ENCODE measurements at places on chromosomes 3 and 15.

DNA sequence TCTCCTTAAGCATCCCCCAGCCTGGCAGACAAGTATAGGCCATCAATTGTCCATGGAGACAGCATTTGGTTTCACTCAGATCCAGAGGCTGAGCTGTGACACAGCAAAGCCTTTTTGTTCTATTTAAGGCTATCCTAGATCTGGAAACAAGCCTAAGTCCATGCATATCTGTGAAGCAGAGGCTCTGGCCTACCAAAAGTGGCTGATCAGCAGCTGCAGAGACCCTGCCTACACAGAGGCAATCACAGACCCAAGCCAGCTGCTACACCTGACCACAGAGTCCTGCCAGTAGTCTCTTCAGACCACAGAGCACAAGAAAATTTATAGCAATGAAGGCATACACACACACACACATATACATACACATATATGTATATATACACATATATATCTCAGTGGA is 501.7 kb upstream of the ARPP21 start:
- no peak for DNase-seq

GRCh38 chr15:99976811-99977271 is 243.6 kb upstream of the LYSMD4 start:
- no peak for DNase-seq

GRCh38 chr3:194050782-194051320 is 85.1 kb upstream of the HES1 start:
- DNase-seq = no peak

DNA sequence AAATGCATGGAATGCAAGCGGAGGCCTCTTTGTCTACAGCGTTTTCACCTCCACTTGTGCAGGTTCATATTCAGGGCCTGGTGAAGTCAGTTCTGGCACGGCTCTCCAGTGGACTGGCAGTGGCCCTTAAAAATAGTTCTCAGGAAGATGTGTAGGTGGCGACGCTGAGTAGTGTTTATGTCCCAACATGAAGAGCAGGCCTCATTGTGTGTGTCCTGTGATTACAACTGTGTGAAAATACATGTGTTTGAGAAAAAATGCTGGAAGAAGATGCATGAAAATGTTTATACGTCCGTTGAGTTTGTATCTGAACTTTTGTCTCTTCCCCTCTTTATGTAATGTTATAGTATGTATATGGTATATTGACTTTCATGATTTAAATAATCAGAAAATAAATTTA is 7.2 kb downstream of the LIPC start:
- DNase-seq = peak; percentile 70

DNA sequence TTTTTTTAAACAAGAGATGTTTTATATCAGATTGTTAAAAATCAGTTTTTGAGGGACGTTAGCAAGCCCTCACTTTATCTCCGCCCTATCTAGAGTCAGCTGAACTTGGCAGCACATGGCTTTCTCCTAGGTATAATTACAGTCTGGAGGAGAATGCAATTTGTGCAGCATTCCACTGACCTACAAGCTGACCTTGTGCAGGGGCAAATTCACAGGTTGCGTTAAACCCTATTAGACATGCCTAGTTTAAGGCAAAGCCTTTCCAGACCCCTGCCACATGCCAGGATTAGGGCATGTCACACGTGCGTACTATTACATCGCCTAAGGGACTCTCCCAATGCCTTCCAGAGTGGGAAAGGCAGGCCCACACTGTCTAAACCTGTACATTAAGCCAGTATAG is 224.0 kb downstream of the GREM1 start:
- DNase-seq = no peak

DNA sequence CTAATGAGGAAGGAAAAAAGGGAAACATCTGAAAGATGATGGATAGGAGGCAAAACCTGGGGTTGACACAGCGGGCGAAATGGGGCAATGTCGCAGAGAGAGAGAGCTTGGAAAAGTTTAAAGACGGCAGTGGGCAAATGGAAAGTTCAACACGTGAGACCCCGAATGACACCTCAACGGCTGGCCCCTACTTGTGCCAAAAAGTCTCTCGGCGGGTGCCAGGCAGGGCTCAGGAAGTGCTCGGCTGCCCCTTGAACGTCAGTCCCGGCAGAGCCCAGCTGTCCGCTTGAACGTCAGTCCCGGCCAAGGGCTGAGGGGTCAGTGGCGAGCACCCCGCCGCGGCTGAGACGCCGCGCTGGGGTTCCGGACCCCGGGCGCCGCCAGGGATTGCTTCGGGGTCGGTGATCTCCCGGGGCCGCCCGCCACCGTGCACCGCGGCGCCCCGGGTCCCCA is 658 bp downstream of the EOGT start:
- peak; percentile 61 for DNase-seq

DNA sequence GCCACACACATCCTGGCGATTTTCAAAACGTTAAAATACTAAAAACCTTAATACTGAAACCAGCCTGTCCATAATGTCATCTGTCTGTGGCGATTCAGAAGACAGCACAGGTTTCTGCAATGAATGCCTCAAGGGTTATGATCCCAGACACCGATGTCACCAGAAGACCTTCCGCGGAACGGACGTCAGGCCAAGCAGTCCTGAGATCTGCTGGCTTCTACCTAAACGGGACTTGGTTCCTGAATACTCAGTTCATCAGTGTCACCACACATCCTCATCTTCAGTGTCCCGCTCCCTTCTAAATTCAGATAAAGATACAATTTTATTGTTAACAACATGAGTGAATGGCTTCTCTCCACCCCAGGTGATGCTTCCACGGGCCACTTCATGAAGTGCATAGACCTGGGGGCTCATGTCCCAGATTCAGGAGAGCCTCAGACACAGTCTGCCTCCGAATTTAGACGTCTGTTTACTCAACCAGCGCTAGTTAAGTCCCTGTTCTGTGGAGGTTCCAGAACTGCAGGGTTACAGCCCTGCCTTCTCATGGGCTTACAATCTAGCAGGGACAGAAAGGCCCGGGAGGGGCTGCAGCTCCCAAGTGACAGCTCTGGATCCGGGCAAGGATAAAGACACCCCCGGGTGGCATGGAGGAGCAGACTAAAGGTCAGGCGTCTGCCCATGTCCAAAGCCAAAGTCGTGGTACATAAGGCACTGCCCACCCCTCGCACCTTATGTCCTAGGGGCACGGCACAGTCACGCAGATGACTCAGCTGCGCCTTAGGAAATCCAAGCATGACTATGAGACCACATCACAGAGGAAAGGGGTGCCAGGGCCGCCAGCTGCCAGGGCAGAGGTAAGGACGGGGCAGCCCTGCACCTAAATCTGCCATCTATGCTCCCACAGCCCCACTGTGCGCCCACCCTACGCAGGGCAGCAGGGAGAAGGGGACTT is 75.9 kb downstream of the VGLL4 start:
- no peak for DNase-seq

- peak; percentile 93 for DNase-seq
Measured at GRCh38 chr3:139427283-139428060, 38.0 kb upstream of the COPB2 start.

- no peak for DNase-seq
Measured at GRCh38 chr15:33326908-33327307, 16.1 kb downstream of the RYR3 start.

DNA sequence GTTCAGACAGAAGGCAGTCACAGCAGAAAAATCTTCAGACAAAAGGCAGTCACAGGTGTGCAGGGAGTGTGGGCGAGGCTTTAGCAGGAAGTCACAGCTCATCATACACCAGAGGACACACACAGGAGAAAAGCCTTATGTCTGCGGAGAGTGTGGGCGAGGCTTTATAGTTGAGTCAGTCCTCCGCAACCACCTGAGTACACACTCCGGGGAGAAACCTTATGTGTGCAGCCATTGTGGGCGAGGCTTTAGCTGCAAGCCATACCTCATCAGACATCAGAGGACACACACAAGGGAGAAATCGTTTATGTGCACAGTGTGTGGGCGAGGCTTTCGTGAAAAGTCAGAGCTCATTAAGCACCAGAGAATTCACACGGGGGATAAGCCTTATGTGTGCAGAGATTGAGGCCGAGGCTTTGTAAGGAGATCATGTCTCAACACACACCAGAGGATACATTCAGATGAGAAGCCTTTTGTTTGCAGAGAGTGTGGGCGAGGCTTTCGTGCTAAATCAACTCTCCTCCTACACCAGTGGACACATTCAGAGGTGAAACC is 27.6 kb downstream of the ZNF589 start:
- DNase-seq = no peak

GRCh38 chr3:5023777-5024346 is 44.6 kb downstream of the BHLHE40 start:
- no peak for DNase-seq

DNA sequence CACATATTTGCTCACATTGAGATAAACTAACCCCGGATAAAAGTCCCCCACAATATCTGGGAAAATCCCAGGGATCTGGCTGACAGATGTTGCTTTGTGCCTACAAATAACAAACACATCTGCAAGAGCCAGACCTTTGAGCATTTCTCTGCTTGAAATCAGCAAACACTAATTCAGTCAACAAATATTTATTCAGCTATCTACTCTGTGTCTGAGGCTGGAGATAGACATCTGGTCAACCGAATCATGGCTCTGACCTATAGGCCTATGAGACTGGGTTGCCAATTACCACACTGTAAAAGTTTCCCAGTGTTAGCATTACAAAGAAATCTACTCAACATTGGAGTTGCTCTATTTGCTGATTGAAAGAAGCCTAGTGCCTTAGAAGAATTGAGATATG is 201.1 kb upstream of the CADPS start:
- DNase-seq = no peak

- DNase-seq = no peak
Measured at GRCh38 chr3:195188426-195188927, 82.5 kb downstream of the XXYLT1 start.

GRCh38 chr15:93321881-93322282 is 232.9 kb upstream of the RGMA start:
- no peak for DNase-seq

GRCh38 chr3:108011616-108012015 is 79.2 kb downstream of the CD47 start:
- DNase-seq = no peak

DNA sequence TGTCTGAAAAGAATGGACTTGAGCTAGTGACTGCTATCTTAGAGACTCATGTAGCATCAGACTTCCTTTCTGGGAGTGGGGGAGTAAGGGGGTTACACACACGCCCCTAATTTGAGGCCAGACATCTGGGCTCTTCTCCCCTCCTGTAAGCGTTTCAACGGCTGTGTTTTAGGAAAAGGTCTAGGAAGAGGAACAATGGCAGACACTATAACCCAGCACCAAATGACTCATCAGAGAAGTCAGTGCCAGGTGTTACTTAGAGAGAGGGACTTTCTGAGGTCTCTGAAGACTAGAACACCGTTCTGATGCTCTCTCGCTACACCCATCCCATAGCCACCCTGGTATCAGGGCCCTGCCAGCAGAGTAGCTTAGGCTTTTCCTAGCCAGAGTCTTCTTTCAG is 65.5 kb downstream of the SSUH2 start:
- DNase-seq = no peak

- DNase-seq = no peak
Measured at GRCh38 chr15:64019764-64020163, 26.5 kb downstream of the DAPK2 start.

- peak; percentile 85 for DNase-seq
Measured at GRCh38 chr3:14691239-14691638, 16.3 kb downstream of the C3orf20 start.

DNA sequence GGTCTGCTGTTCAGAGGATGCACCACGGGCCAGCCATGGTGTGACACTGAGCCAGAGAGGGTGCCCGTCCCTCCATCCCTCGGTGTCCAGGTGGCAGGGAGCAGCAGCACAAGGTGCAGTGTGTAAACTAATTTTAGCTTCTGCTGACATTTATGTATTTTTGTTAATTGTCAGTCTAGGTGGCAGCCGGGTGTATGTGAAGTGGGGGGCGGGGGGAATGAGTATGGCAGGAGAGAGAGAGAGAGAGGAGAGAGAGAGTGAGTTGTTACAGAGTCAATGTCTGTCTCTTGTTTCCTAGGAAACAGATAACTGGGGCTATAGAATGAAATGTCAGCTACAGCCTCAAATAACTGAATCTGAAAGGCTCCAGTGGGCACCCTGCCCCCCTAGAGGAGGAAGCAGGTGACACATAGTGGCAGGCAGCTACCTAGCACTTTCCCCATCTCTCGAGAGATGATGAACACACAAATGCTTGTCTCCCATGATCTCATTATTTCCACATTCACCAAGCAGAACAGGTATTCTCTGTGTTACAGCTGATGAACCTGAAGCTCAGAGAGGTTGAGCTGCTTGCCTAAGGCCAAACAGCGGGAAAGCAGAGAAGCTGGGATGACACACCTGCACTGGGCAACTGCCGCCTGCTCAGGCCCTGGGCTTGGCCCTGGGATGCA is 24.7 kb downstream of the RASGRF1 start:
- DNase-seq = no peak

GRCh38 chr15:82970078-82970686 is 15.8 kb upstream of the RAMAC start:
- no peak for DNase-seq

GRCh38 chr3:113193719-113194118 is 17.6 kb upstream of the BOC start:
- no peak for DNase-seq

- peak; percentile 35 for DNase-seq
Measured at GRCh38 chr15:75031848-75032247, 8.5 kb downstream of the PPCDC start.

- DNase-seq = no peak
Measured at GRCh38 chr3:188978421-188979171, 193.2 kb upstream of the TPRG1 start.

DNA sequence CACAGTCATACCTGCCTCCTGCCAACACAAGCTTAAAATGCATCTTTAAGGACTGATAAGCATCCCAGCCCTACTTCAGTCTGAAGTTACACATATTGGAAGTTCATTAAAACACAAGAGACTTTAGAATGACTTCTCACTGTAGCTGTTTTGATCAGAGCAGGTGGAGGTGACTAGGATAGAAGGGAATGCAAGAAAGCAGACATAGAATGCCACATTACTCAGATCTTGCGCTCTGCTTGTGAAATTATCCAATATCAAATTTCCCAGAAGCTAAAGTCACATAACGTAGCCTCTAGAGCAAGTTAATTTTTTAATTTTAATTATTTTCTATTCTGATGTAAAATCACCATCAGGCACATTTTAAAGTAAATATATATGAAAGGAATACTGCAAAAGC is 306.5 kb downstream of the PLOD2 start:
- no peak for DNase-seq

DNA sequence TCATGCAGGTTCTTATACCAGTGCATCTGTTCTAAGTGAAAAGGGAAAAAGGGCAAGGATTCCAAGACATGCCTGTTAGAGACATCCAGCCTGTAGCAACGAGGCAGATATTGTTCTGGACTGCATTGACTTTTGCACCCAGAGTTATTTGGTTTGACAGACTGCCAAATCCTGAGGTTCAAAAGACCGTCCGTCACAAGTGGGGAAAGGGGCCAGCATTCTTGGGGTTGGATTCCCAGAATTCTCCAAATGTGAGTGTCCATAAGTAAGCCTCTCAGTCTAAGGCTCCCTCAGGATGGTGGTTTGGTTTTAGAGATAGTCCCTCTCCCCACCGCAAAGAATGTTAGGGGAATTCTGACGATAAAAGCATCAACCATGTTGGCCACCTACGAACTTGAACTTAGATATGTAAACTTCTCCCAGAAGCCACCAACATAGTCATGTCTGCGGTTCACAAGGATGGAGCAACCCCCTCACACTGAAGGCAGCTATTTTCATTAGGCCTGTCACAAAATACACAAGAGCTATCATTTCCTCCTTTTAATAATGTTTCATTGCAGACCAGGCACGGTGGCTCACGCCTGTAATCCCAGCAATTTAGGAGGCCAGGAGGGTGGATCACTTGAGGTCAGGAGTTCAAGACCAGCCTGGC is 13.6 kb upstream of the LACTB start:
- no peak for DNase-seq

- DNase-seq = no peak
Measured at GRCh38 chr3:150158943-150159625, 188.4 kb upstream of the PFN2 start.
